ENCODE measurements at places on chromosomes 7 and 10.

- DNase-seq, result no peak
Measured at GRCh38 chr7:142885311-142886230, at the start of gene TRPV6. TRPV6 (minus strand) TSS chr7:142885745.

DNA sequence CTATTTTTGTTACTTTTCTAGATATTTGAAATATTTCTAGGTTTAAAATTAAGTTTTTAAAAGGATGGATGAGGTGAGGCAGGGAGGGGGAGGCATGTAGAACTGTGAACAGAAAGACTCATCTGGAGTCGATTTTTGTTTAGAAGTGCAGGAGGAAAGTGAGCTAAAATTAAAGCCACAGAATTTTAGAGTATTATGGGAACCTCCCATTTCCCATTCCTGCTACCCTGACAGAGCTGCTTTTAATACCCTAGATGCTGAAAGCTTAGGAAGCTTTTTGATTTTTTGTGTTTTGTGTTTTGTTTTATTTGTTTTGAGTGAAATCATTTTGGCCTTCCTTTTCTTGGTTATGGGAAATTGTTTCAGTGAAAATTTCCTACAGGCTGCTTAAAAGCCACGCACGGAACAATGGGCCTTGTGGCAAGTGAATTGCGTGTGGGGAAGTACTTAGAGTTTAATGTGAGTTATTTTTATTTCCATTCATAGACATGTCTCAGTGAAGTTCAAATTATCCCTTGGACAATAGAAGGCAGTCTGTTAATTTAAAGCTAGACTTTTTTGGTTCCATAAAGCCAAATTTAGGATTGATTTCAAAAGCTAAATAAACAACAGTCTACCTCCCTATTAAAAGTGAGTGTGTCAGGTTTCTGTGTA, 102.0 kb upstream of the HDAC9 start:
- no peak for DNase-seq

- DNase-seq, result no peak
Measured at GRCh38 chr7:38506756-38507155, 124.4 kb downstream of the AMPH start.

- no peak for DNase-seq
Measured at GRCh38 chr10:61463035-61463909, 10.1 kb upstream of the TMEM26 start.

DNA sequence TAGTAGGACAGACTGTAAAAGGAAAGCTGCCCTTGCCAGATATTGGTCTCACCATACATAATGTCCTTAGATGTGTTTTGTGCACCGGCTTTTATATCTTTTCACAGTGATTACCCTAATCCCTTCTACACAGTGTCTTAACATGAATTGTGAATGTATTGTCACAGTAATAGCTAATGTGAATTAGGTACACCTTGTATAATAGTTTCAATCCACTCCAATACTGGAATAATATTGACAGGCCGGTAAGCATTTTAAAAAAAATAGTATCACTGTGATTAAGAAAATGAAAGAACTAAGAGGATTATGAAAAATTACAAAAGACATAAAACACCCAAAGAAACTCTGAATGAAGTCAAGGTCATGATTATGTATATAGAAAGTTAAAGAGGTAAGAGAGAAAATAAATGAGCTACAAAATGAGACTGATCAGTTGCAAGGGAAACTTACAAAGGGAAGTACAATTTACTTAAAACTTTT, 420.9 kb downstream of the PLXDC2 start:
- DNase-seq, result no peak

DNA sequence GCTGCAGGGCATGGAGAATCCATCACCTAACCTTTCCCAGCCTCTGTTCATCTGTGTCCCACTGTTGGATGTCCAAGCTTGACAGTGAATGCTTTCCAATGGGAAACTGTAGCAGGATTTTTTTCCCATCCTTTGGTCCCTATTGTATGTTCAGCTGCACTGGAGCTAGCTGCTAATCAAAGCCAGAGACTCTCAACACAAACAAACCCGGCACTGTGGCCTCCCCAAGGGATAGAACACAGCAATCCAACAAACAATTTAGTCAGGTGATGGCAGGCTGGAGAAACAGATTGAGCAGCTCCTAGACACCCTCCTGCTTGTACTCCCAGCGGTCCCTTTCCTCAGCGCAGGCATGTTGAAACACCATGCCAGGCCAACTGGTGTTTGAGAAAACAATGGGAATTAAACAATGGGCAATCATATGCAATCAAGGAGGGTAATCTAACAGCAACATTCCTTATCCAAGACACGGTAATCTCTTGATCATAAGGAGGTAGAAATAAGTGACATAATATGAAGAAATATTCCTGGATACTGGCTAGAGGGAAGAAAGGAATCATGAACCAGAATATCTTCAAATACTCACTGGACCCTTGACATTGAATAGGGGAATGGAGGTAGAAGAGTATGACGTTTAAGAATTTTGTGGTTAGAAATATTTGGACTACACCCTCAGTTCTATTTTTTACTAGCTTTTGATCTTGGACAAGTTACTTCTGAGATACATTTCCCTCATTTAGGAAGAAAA, 15.0 kb downstream of the PTN start:
- no peak for DNase-seq

DNA sequence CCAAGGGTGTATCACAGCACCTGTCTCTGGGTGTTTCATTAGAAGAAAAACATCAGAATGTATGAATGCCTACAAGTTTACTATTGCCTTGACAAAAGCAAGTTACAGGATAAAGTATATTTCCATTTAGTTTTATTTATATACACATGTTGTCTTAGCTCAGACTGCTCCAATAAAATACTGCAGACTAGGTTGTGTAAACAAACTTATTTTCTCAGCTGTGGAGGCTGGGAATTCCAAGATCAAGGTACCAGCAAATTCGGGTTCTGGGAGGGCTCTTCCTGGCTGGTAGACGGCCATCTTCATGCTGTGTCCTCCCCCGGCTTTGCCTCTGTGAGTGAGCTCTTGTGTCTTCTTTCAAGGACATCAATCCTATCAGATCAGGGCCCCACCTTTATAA, 77.1 kb upstream of the UNC5B start:
- no peak for DNase-seq

DNA sequence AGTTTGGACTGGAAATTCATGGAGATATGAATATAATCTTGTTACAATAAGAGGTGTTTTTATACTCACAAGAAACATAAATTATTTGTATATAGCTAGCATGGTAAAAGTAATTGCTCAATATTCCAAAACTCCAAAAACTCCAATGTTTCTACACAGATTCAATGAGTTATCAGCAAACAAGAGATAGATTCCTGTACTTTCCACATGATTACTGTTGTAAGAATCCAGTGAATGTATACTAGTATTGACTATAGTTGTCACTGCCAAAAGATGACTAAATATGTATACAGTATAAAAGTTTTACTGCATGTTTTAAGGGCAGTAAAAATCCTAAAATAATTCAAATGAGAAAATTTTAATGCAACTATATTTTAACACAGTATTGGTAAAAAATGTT, 10.7 kb downstream of the ATOH7 start:
- DNase-seq, result no peak

DNA sequence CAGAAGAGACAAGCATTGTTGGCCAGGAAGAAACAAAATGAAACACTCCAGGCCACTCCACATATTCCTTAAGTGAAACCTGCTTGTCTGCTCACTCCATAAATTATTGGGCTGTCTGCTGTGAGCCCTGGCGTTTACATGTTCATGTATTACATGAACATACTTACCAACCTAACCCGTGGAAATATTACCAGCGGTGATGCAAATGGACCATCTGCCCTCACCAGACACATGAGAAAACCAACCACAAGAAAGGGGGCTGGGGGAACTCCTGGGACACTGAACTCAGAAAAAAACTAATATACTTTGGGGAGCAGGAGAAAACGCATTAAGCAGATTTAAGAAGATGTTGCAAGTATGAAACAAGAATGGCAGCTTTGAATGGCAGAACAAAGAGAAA, 731.2 kb upstream of the IGFBP3 start:
- no peak for DNase-seq

GRCh38 chr7:148625342-148625741, 34.8 kb downstream of the C7orf33 start:
- DNase-seq, result no peak

- DNase-seq, result no peak
Measured at GRCh38 chr10:35533565-35533964, 71.6 kb upstream of the GJD4 start.

DNA sequence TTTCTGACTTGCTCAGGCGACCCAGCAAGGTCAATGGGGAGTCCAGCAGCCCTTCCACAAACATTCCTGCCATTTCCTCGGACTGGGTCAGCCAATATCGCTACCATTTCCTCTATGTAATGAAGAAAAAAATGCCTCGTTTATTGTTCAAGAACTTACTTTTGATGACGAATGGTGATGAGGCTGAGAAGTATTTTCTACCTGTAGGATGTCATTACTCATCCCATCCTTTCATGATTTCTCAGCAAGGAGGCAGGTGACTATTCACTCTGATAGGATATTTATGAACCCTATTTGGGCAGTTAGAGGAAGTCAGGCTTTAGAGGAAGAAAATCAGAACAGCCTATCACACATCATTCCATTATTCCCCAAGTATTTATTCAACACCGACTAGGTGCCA, 178.6 kb downstream of the FANK1 start:
- DNase-seq, result no peak

DNA sequence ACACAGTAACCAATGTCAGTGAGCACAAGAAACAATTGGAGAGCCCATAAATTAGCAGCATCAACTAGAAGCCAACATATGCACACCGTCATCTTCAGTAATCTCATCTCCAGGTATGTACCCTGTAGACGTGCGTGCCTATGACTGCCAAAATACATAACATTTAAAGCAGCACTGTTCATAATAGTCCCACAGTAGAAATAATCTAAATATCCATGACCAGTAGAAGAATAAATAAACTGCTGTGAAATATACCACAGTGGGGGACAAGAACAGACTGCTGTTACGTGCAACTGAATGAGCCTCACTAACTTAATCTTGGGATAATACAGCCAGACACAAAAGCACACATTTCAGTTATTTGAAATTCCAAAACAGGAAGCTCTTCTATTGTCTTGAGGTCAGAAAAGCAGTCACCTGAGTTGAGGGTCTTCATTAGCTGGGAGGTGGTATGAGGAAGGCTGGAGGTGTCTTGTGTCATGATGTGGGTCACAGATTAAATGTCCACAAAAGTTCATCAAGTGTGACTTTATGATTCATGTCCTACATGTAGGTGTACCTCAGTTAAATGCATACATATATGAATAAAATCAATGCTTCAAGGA, 454.2 kb upstream of the AKR1E2 start:
- DNase-seq, result no peak

GRCh38 chr7:11681461-11681860, 150.5 kb downstream of the THSD7A start:
- no peak for DNase-seq

DNA sequence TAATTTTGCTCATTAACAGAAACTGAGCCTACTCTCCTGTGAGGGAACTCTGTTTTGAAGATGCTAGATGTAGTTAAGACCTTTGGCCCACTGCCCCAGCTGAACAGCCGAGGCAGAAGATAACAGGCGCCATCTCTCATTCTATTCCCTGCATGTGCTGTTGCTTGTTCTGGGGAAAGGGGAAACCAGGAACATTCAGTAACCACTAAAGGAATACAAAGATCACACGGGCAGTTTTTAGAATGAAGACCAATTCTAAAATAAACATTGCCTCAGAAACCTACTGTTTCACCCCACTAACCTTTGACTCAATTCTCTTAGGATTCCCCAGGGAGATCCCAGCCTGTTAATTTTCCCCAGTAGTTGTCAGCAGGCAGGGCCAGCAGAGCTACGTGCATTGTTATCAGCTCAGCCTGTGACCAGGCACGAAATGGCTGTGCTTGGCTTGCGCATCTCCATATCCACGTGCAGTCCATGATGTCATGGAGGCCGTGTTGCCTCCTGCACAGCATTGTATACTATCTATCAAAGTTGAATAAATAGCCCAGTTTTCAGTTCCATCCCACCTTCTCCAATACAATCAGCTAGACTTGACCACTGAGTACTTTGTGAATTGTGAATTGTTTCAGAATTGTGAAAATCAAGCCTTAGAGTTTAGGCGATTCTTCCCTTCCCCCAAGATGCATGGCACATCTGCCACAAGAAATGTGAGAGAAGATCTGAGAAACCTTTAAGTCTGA, 36.0 kb downstream of the ANK3 start:
- peak; percentile 53 for DNase-seq

DNA sequence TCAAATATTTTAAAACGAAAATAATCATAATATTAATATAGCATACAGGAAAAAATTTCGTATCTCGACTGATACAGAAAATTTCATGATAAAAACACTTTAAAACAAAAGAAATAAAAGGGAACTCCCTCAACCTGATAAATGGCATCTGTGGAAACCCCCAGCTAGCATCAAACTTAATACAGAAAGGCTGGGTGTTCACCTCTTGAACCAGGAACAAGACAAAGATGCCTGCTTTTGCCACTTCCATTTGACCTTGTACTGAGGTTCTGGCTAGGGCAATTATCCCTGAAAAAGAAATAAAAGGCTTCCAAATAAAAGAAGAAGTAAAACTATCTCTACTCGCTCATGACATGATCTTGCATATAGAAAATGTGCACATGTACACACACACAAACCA, 2.5 kb upstream of the ALOX5 start:
- no peak for DNase-seq

- no peak for DNase-seq
Measured at GRCh38 chr10:122699796-122700455, at the start of gene C10orf120. C10orf120 (minus strand) TSS chr10:122699846; CDS start chr10:122699790, 56 bp downstream.

GRCh38 chr10:131911451-131911850, 10.6 kb downstream of the PPP2R2D start:
- DNase-seq, result no peak

GRCh38 chr10:20931156-20931795, 34.2 kb upstream of the NEBL start:
- DNase-seq, result peak; percentile 17

DNA sequence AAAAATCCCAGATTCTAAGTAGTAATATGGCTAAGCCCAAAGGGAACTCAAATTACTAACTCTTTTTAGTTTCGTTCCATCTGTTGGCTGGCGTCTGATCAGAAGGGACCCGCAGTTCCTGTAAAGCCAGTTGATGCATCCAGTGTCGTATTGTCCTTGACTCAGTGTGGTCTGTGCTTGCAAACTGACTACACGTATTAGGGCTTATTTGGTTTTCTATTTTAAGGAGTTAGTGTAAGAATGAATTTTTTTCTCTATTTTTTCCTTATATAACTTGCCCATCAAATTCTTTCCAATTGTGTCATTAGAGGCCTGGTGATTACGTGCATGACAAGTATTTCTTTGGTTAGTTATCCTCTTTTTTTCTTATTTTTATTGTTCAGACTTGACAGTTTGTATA, 9.7 kb downstream of the ABCA13 start:
- DNase-seq, result no peak

GRCh38 chr7:98171449-98171848, 39.8 kb upstream of the BHLHA15 start:
- no peak for DNase-seq
